ENCODE measurements at places on chromosomes 3 and 15.
A peak's percentile ranks its signal among the peaks of the same experiment; 100 is the strongest.

GRCh38 chr3:72137865-72138861 lies 353.2 kb upstream of the PROK2 start:
- peak; percentile 80 for DNase-seq

DNA sequence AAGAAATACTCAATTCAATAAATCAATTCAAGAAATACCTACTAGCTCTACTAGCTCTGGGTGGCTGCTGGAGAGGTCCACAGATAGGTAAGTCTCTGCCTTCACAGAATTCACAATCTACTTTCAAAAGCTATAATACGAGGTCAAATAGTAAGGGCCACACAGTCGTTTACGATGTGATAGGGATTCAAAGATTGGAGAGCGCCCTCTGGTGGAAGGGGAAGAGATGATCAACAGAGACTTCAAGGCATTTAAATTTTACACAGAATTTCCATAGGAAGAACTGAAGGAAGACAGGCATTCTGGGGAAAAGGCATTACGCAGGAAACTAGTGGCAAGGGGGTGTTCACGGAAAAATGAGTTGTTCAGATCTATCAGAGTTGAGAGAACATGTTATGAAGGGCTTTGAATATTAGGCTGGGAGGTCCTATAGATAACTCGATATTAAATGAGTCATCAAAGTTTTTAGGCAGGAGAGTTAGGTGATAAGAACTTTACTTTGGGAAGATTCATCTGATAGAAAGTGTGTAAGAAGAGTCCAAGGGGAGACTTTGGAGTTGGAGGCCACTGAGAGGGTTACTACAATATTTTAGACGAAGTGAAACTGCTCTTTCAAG lies 128.8 kb downstream of the FRMD5 start:
- DNase-seq = peak; percentile 81

DNA sequence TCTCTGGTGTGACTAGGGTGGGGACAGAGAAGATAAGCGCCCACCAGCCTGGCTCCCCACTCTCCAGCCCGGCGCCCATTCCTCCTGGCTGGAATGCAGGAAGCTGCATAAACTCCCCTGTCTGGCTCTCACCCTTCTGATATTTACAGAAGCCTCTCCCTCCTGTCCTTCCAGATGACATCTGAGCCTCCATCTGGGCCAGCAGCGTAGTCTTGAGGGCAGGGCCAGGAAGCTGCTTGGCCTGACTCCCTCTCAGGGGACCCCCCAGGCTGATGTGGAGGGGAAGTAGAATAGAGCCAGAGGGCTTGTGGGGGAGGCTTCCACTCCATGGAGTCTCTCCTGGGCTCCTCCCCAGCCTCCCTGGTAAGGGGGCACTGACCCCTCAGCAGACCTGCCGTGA lies 49.9 kb downstream of the LINGO1 start:
- DNase-seq = no peak

DNA sequence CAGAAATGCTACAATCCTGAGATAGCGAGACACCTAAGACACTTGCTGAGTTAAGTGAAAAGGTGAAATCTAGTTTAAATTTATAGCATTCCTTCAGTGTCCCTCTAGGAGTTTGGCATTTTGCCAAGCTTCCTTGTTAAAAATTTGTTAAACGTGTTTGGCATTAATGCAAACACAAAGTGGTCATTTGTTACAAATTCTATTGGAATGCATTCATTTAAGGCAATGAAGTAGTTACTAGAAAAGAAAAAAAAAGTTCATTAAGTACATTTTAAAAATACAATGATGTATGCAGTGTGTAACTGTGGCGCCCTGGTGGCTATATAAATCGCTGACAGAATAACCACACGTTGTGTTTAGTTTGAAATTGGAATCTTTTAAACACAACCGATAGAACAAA lies 31.3 kb upstream of the WNT5A start:
- DNase-seq = no peak

GRCh38 chr3:58697561-58697960 lies 31.0 kb upstream of the FAM3D start:
- no peak for DNase-seq

DNA sequence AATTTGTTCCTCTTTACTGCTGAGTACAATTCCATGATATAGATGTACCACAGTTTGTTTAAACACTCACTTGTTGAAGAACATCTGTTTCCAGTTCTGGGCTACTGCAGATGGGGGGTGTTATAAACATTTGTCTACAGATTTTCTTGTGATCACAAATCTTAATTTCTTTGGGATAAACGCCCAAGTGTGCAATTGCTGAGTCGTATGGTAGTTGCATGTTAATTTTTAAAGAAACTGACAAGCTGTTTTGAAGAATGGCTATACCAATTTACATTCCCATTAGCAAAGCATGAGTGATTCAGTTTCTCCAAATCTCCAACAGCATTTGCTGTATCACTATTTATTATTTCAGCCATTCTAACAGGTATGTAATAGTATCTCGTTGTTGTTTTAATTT lies 242.0 kb upstream of the MRPL3 start:
- no peak for DNase-seq

DNA sequence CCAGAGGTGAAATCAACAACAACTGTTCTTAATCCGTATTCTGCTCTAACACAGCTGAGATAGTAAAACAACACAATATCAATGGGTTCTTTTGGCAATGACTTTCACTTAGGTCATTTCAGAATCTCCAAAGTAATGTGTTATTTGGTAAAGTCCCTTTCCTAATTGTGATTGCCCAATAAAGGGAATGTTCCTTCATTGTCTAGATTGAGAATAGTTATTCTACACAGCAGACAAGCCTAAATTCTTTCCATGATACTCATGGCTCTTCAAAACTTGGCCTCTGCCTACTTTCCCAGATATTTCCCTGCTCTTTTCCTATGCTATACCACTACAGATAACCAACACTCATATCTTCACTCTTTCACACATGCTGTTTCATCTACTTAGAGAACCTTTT lies 219.8 kb downstream of the FMN1 start:
- no peak for DNase-seq

- no peak for DNase-seq
Observed at GRCh38 chr3:149658744-149659497, 1.1 kb upstream of the WWTR1 start.

DNA sequence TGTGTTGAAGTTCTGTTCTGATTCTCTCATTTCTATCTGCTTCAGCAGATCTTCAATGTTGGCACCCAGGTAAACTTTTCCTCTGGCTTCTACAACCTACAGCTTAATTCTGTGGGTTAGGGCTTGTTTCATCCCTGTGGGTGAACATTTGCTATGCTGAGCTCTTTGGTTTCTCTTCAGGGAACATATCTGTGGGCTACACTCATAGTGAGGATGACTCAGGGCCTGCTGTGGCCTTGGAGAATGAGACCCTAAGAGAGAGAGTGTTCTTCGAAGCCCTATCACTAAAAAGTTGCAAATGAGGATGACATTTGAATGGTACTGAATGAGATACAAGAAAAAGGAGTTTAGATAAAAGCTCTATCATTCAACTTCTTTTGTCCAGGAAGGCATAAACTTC lies 346.2 kb upstream of the CBLB start:
- DNase-seq = peak; percentile 56

DNA sequence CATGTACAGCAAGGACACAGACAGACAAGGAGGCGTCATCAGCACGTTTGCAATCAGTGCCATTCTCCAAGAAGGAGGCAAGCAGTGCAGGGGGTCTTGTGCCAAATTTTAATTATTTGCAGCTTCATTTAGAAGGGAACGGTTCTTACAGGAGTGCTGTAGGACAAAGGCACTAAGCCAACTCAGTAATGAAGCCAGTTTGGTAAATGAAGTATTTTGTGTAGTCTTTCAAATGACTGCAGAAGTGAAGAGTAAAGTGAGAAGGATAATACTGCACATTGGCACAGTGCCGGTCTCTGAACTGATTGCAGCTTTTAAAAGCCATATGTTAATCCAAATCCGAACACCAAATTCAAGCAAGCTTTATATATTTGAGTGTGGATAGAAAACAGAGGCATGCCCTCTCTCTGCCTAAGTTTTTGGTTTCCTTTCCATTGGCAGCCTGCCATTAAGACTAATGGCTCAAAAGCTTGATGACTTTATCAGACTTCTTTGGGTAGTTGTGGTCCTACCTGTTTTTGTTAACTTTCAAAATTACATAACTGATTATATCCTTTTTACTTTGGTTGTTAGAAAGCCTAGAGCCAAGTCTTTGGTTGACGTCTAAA lies 101.3 kb downstream of the SENP2 start:
- DNase-seq = no peak

- no peak for DNase-seq
Observed at GRCh38 chr3:87780811-87781210, 278.0 kb downstream of the CGGBP1 start.

- DNase-seq = no peak
Observed at GRCh38 chr15:37933666-37934065, 774 bp upstream of the TMCO5A start.

All from activated naive CD4-positive, alpha-beta T cell treated with anti-CD3 and anti-CD28 coated beads for 36 hours (primary cell).